ENCODE measurements at places on chromosomes 2 and 18.
A peak's percentile ranks its signal among the peaks of the same experiment; 100 is the strongest.

DNA sequence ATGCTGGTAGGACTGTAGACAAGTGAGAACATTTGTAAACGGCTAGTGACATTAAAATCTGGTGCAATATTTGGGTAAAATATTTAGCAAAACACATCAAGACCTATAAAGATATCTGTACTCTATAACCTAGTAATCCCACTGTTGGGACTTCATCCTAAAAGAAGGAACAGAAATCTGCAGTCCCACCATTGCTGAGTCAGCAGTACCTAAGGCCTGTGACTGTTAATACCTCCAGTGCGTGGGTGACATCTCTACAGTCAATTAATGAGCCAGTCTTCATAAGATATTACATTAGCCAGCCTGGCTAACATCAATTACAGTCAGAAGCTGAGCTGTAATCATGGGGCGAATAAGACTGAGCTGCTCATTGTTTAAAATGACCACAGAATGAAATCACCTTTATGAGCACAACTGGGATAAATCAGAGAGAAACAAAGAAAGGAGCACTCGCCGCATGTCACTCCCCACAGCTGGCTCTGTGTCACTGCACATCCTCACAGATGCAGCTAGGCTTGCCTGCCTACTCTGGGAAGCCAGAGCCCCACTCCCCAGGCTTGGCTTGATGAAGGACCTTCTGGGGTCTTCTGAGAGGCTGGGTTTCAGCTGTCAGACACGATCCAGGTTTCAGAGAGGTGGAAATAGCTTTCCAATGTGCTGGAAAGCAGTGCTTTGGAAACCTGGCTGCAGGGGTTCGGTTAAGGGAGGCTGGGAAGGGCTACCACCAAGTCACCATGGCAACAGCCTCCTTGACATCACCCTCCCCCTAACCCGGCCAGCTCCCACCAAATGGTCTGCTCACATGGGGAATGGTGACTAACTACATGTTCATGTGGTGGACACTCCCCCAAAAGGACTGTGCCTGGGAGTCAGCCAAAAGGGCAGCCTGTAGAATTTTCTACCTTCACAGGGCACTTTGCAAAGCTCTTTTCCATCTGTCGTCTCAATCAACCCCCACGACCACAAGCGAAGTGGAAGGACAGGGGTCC lies 145.0 kb downstream of the ZBTB7C start:
- no peak for DNase-seq

GRCh38 chr2:25481381-25482300 lies 139.9 kb upstream of the DNMT3A start:
- no peak for DNase-seq

DNA sequence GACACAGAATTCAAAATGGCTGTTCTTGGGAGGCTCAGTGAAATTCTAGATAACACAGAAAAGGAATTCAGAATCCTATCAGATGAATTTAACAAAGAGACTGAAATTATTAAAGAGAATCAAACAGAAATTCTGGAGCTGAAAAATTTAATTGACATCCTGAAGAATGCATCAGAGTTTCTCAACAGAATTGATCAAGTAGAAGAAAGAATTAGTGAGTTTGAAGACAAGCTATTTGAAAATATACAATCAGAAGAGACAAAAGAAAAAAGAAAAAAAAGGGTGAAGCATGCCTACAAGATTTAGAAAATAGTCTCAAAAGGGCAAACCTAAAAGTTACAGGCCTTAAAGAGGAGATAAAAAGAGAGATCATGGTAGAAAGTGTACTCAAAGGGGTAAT lies 12.0 kb upstream of the RANBP2 start:
- no peak for DNase-seq

GRCh38 chr2:23524261-23524706 lies 139.3 kb downstream of the KLHL29 start:
- no peak for DNase-seq

DNA sequence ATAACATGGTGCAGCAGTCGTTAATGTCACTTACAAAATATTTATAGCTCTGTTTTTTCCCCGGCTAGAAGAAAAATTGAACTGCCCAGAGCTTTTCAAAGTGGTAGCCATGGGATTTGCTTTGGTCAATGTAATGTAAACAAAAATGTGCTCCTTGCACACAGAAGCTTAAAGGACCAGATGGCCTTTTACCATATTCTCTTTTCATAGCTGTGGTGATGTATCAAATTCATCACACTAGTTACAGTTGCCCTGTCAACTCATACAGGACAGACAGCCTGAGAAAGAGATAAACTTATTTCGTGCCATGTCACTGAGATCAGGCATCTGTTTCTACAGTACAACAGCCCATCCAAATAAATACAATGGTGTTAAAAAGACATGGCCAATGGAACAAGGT lies 368.1 kb upstream of the CDH19 start:
- DNase-seq, result no peak

- no peak for DNase-seq
Observed at GRCh38 chr18:7760967-7761948, 194.1 kb downstream of the PTPRM start.

DNA sequence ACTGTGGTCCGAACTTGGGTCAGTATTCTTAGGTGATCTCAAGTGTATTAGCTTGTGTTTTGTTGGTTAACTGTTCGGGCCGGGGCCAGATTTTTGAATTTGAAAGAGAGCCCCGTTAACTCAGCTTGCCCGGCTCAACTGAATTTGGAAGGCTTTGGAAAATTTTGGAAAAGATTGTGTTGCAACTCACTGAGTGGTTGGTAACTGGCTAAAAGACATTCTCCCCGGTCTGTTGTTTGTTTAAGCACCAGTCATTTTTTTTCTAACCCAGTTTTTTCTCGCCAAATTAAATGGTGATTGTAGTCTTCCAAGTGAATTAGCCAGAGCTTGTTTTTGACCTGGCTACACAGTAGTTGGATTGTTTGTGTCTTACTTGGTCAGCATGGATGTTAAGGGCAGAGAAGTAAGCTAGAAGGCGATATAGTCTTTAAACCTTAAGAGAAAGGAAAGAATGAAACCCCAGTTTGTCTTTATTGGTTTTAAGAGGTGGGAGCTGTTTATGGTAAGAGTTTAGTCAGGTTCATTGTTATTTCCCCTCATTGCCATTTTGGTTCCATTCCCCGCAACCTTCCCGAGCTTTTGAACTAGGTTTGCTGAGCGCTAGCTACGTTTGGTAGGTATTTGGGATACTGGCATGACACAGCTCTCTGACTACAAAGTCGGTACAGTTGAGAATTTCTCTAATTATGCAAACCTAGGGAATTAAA lies 2.4 kb downstream of the MAP4K4 start:
- DNase-seq, result no peak

DNA sequence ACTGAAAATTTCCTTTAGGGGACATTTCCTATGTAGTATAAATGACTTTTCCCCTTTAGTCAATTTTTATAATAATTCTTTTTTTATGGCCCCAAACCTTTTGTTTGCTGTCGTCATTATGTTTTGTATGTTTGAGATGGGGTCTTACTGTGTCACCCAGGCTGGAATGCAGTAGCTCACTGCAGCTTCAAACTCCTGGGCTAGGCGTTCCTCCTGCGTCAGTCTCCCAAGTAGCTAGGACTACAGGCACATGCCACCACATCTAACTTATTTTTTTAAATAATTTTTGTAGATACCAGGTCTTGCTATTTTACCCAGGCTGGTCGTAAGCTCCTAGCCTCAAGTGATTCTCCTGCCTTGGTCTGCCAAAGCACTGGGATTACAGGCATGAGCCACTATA lies 30.8 kb upstream of the GALM start:
- DNase-seq, result no peak

DNA sequence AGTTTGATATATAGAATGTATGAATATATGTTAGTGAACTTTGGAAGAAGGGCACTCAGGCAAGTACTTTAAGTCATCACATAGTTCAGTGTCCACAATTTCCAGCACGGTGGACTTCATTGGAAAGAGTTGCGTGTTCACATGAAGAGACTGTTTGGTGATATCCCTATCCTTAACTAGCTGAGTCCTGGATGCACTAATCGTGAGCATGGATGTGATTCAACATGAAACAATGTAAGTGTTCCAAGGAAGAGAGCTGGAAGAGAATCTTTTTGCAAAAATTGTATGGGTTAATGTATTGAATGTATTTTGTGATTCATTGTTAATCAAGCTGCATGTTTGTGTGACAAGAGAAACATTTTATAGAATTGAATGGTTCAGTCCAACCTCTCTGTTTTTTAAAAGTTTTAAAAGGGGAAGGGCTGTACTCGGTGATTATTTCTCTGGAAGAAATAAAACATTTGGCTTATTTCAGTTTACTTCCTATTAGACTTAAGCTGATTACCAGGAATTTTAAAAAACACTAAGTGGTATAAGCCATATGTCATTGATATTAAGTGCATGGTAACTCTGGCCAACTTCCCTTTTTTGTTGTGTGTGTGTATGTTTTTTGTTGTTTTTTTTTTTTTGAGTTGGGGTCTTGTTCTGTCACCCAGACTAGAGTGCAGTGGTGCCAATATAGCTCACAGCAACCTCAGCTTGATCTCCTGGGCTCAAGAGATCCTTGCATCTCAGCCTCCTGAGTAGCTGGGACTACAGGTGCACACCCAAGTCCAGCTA lies 8.6 kb downstream of the XRCC5 start:
- no peak for DNase-seq

DNA sequence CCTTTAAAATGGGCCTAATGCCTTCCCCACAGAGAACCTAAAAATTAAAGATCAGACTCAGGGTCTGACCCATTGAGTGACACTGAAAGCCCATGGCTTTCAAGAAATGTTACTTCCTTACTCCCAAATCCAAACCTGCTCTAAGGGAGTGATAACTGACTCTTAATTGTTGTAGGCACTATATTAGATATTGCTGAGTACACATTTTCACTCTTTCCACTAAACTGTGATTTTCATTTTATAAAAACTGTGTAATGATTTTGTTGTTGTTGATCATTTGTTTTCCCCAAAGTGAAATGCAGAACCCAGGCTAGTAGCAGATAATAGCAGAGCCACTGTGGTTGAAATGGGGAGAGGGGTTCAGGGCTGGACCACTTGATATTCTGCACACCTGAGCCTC lies 87.1 kb downstream of the LRRTM1 start:
- DNase-seq, result no peak

GRCh38 chr2:9164112-9164608 lies 42.5 kb upstream of the ASAP2 start:
- no peak for DNase-seq

GRCh38 chr2:109164739-109165221 lies 35.8 kb downstream of the SH3RF3 start:
- no peak for DNase-seq

DNA sequence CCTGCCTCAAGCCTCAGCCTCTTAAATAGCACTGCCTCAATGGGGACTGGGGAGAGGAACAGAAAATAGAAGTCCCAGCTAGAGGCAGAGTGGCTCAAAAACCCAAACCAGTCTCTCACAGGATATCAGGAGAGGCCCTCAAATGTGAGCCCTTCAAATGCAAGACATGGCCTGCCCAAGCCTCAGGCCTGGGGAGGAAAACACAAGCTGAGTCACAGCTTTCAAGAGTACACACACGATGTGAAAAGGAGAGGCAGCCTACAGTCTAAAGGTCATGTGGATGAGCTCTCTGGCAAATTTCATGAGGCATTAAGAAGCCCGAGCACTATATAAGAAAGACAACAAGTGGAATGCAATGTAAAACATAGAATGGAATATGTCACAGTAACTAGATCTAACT lies 316.6 kb upstream of the MEX3C start:
- no peak for DNase-seq

- no peak for DNase-seq
Observed at GRCh38 chr18:61891894-61892293, 913 bp downstream of the RNF152 start.

- no peak for DNase-seq
Observed at GRCh38 chr2:193668557-193669323, 1474.0 kb upstream of the TMEFF2 start.

DNA sequence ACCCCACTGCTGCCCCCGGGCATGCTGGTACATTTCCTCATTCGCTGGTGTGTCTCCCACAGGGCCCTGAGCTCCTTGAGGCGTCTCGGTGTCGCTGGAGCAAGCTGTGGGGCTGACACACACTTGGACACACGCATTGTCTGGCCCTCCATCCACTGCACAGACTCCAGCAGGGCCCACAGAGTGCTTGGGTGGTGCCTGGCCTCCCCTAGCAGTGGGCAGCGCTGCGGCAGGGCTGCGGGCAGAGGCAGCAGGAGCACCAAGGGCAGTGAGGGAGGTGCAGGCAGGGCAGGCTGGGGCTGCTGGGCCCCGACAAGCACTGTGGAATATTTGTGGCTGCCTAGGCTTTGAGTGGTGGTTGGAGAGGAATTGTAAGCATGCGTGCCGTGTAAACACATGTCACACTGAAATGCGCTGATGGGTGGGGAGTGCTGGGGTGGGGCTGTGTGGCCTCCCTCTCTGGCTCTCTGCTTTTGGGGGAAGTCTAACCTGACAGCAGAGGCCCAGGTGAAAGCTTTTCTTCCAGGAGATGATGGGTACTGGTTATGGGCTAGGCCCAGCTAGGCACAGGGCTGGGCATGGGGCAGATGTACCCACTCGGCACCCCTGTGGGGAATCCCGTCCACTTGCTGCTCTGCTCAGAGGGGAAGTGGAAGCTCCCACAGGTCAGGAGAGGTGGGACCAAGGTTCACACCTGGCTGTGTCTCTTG lies 55.5 kb upstream of the HS6ST1 start:
- peak; percentile 77 for DNase-seq

- no peak for DNase-seq
Observed at GRCh38 chr2:231296401-231296974, 98.1 kb downstream of the ARMC9 start.

DNA sequence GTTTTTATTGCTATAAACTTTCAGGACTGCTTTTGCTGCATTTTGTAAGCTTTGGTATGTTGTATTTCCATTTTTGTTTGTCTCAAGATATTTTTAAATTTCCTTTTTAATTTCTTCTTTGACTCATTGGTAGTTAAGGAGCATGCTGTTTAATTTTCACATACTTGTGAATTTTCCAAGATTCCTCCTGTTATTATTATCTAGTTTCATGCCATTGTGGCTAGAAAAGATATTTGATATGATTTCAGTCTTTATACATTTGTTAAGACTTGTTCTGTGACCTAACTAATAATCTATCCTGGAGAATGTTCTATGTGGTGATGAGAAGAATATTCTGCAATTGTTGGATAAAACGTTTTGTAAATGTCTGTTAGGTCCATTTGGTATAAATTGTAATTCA lies 62.1 kb downstream of the NUP35 start:
- no peak for DNase-seq

GRCh38 chr2:122960759-122961641 lies 1064.1 kb upstream of the CNTNAP5 start:
- DNase-seq, result no peak

DNA sequence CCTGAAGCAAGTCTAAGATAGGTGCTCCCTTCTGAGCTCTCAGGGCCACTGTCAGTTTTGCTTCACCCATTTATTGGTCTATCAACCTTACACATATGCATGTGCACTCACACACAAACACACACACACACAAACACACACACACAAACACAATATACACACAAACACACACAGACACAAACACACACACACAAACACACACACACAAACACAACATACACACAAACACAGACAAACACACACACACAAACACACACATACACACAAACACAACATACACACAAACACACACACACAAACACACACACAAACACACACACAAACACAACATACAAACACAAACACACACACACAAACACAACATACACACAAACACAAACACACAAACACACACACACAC lies 181.6 kb upstream of the KLHL29 start:
- no peak for DNase-seq
